ENCODE measurements at places on chromosomes 6 and 20. TPM values are rescaled to one million over a fixed set of nuclear protein-coding genes. Genes with fewer than 3 reads are reported as not detected.

DNA sequence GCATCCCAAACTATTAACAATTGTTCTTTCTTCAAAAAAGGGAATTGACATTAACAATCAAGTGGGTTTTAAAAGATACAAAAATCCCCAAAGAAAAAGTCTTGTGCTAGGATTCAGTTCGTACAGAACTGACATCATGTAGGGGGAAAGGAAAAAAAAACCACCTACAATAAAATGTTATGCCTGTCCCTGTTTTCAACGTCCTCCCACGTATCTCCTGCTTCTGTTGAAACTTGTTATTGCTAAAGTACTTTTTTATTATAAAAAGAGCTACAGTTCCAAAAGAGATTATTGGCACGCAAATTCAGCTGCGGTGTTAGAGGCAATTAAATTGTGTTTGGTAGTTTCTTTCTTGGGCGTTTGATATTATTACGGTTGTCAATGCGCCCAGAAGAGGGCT lies 102.8 kb upstream of the PHACTR1 start:
- no peak for DNase-seq

The UTRN gene
- 199 TPM for total RNA-seq

- DNase-seq, result no peak
Observed at GRCh38 chr6:108556866-108557493, 3.7 kb upstream of the FOXO3 start.

DNA sequence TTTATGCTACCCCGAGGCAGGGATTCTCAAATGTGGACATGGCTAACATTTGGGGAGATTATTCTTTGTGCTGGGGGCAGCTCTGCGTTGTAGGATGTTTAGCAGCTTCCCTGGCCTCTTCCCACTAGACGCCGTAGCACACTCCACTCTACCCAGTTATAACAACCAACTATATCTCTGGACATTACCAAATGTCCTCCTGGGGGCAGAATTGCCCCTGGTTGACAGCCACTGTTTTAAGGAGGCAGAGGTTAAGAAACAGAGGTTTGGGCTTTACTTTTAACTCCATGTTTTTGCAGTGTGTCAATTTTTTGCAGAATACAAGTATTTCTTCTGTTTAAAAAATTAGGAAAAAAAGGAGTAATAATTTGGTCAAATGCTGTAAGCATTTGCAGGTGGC lies 56.2 kb upstream of the BMP6 start:
- DNase-seq, result no peak

DNA sequence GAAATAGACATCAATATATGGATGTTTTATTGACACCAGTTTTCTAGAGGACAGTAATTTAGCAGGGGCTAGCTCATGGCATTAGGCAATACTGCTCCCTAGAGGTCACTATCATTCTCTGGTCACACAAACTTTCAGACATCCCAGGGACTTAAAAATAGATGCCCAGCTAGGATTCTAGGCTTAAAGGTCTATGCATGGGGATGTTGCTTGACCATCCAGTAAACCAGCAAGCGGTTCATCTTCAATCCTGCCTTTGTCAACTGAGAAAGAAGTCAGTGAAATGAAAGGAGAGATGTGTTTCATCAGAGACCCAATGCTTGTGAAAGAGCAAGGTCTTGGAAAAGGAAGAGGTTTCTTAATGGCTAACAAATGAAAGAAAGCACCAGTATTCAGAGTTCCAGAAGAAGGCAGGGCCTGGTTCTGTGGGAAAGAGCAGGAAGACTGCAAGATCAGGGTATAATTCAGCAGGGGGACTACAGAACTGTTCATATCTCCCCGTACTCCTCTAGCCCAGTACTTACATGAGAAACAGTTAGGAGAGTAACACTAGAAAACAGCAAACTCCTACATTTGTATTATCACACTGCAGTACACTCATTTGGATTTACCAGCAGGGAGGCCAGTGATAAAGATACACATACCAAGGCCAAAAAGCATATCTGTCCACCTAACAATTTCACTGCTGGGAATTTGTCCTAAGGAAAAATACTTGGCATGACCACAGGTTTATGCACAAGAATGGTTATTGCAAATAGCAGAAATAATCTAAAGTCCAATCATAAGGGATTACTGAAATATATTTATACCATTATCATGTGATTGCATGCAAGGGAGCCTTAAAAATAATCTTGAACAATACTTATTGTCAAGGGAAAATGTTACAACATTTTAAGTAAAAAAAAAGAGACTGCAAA lies 151.4 kb upstream of the LAMA2 start:
- no peak for DNase-seq

- DNase-seq, result no peak
Observed at GRCh38 chr20:38872036-38872435, 54.2 kb upstream of the FAM83D start.

GRCh38 chr6:147136057-147136456 lies 68.2 kb upstream of the STXBP5 start:
- DNase-seq, result no peak

GRCh38 chr6:122202576-122203137 lies 196.8 kb upstream of the HSF2 start:
- no peak for DNase-seq
